T-helper 2 cell treated with Interferon-gamma antibody and Interleukin-4, amounts not matched to agents 100 ng/mL and 5 ng/mL, for 36 hours (primary cell): ENCODE measurements at places on chromosomes 2 and 18. TPM values are rescaled to one million over a fixed set of nuclear protein-coding genes. Genes with fewer than 3 reads are reported as not detected.

The RESP18 gene
- not detected in 2 replicates for total RNA-seq

The SERPINB12 gene
- total RNA-seq, result not detected in 2 replicates

The ABCG5 gene
- total RNA-seq, result not detected in 2 replicates

The TUBA3D gene
- total RNA-seq, result not detected in 2 replicates

The GREB1L gene
- not detected in 2 replicates for total RNA-seq

The FNDC4 gene
- total RNA-seq, result not detected in 2 replicates

The GBX2 gene
- not detected in 2 replicates for total RNA-seq

The GNLY gene
- total RNA-seq, result 17.8 and 18.1 TPM in 2 replicates

The GAD1 gene
- 8.0 and 8.9 TPM in 2 replicates for total RNA-seq

The TMEM214 gene
- total RNA-seq, result 99.4 and 100 TPM in 2 replicates

The BOLL gene
- not detected in 2 replicates for total RNA-seq

The HTR2B gene
- 1.2 and 1.3 TPM in 2 replicates for total RNA-seq

The PTPRN gene
- not detected in 2 replicates for total RNA-seq

The PCARE gene
- not detected in 2 replicates for total RNA-seq

The KCNK3 gene
- total RNA-seq, result not detected in 2 replicates

The HOXD13 gene
- not detected in 2 replicates for total RNA-seq

The IER3IP1 gene
- 11.7 and 13.2 TPM in 2 replicates for total RNA-seq

The SERPINB2 gene
- total RNA-seq, result not detected in 2 replicates

The ZNF396 gene
- 0.45 and 0.52 TPM in 2 replicates for total RNA-seq

The SIX2 gene
- total RNA-seq, result not detected in 2 replicates

The BMP10 gene
- 0.09 TPM in 1 of 2 replicates, not detected in the other for total RNA-seq
